SJCRH30 (cell line): ENCODE measurements at places on chromosomes 1 and 21.

- H3K4me3 ChIP-seq: no peak overlapping the region
- H3K4me1 ChIP-seq: no peaks in the 10 kb centered on the region
- no peaks in the 10 kb centered on the region for H3K27me3 ChIP-seq
- DNase-seq: no peak
Measured at GRCh38 chr1:227032396-227032795, 92.3 kb downstream of the COQ8A start.

DNA sequence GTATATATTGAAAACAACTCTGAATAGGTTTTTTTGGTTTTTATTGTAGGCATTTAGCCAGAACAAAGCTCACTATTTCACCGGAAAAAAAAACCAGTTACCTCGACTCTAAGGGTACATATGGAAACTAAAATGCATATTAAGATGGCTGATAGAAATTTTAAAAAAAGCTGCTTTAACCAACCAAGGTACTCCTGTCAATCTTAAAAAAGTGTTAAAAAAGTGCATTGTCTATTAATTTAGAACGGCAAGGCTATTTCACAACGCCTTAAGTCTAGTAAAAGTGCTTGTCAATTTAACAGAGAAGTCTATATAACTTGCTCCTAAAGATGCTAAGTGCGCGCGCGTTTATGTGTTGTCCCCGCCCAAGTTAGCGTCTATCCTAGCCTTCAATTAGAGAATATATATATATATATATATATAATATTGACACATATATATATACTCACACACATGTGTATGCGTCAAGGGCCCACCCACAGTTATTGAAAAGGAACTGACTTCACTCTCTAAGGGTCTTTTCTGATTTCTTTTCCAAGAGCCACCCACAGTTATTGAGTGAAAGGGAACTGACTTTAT, 934 bp downstream of the ASPM start:
- no peak for DNase-seq
- H3K4me3 ChIP-seq: peak overlapping the region; percentile 94
- peak overlapping the region; percentile 95 for H3K27ac ChIP-seq
- peaks cover 28% of the 10 kb centered on the region for H3K36me3 ChIP-seq
- no peaks in the 10 kb centered on the region for H3K27me3 ChIP-seq
- H3K4me1 ChIP-seq: no peaks in the 10 kb centered on the region

GRCh38 chr1:61606448-61607312, 118.3 kb downstream of the TM2D1 start:
- DNase-seq: no peak
- no peaks in the 10 kb centered on the region for H3K4me1 ChIP-seq
- H3K4me3 ChIP-seq: no peak overlapping the region
- no peaks in the 10 kb centered on the region for H3K36me3 ChIP-seq

DNA sequence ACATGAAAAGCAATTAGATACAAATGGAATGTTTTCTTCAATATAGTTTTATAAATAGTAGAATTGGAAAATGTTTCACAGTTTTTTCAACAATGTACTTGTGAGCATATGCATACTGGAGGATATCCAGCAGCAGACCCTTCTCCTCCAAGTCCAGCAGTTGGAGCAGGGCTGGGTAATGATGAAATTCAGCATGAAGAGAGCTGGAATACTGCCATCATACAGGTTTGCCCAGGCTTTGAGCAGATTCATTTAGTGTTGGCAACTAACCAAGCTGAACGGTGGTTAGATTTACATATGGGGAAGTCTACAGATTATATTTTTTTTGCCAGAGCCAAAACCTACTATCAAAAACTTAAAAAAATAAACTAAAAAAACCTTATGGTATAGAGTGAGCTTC, 38.3 kb downstream of the WDR3 start:
- no peak overlapping the region for H3K4me3 ChIP-seq
- no peaks in the 10 kb centered on the region for H3K27me3 ChIP-seq
- no peak overlapping the region; the same call in 1 of the 2 replicates for H3K27ac ChIP-seq

GRCh38 chr1:102896286-102896685, 212.0 kb downstream of the COL11A1 start:
- no peak overlapping the region for H3K27ac ChIP-seq
- DNase-seq: no peak
- no peaks in the 10 kb centered on the region for H3K36me3 ChIP-seq
- no peaks in the 10 kb centered on the region for H3K27me3 ChIP-seq

- H3K36me3 ChIP-seq: no peaks in the 10 kb centered on the region; the same call in 1 of the 2 replicates
- H3K4me3 ChIP-seq: no peak overlapping the region
- H3K27ac ChIP-seq: no peak overlapping the region
- DNase-seq: no peak
- no peaks in the 10 kb centered on the region; the same call in 1 of the 2 replicates for H3K4me1 ChIP-seq
Measured at GRCh38 chr1:183061194-183061593, 38.0 kb downstream of the LAMC1 start.

DNA sequence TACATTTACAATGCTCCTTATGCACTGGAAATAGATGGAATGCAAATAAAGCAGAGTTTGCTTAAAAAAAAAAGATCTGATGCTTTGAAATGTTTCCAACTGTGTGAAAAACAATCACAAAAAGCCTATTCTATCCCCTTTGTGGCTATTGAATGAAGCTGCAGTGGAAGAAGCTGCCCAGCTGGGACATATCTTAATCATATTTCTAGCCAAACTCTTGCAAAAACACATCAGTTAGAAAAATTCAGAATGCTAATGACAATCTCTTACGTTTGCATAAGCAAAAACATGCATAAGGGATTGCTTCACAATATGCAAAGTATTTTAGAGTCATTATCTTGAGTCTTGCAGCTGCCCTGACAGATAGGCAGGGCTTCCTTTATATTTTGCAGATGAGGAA, 526.4 kb upstream of the USP24 start:
- H3K4me3 ChIP-seq: no peak overlapping the region
- DNase-seq: no peak
- H3K27ac ChIP-seq: no peak overlapping the region
- H3K4me1 ChIP-seq: no peaks in the 10 kb centered on the region
- no peaks in the 10 kb centered on the region for H3K36me3 ChIP-seq

GRCh38 chr1:23456226-23456625, 27.8 kb downstream of the ASAP3 start:
- no peak overlapping the region for H3K27ac ChIP-seq
- no peak for DNase-seq
- H3K27me3 ChIP-seq: no peaks in the 10 kb centered on the region

GRCh38 chr1:61727544-61727943, 2.6 kb upstream of the TM2D1 start:
- H3K27me3 ChIP-seq: no peaks in the 10 kb centered on the region
- no peak overlapping the region for H3K27ac ChIP-seq
- H3K36me3 ChIP-seq: peaks cover 6% of the 10 kb centered on the region; the same call in 1 of the 2 replicates
- H3K4me3 ChIP-seq: no peak overlapping the region
- no peaks in the 10 kb centered on the region for H3K4me1 ChIP-seq

DNA sequence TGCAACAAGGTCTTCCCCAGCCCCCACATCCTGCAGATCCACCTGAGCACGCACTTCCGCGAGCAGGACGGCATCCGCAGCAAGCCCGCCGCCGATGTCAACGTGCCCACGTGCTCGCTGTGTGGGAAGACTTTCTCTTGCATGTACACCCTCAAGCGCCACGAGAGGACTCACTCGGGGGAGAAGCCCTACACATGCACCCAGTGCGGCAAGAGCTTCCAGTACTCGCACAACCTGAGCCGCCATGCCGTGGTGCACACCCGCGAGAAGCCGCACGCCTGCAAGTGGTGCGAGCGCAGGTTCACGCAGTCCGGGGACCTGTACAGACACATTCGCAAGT, 3.8 kb downstream of the ZBTB18 start:
- peak overlapping the region; percentile 94 for H3K27ac ChIP-seq
- no peak overlapping the region for H3K4me3 ChIP-seq
- no peak for DNase-seq
- H3K27me3 ChIP-seq: no peaks in the 10 kb centered on the region
- H3K36me3 ChIP-seq: peaks cover 37% of the 10 kb centered on the region

DNA sequence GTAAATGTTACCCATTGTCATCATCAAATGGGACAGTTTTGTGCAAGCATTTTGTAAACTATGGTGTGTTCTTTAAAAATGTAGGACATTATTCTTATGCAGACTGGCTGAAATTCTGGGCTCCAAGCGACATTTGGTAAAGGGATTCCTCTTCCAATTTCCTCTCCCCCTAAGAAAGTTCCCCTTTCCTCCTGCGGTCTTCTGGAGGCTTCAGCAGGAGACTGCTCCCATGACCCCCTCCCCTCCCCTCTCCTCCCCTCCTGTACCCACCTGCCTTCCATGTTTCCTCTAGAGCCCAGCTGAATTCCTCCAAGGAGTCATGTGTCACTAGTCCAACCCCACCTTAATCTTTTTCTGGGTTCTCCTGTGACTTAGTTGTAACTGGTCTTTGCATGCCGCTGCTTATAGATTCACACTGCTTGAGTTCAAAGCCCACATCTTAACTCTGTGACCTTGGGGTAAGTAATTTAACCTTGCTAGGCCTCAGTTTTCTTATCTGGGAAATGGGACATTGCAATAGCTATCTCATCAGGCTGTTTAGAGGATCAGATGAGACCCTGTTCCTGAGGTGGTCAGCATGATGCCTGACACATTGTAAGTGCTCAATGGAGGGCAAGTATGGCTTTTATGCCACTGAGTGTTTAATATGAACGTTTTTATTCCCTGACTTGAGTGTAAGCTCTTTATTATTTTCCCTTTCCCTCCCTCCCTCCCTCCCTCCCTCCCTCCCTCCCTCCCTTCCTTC, 69.9 kb upstream of the WDR26 start:
- H3K4me1 ChIP-seq: peaks cover 20% of the 10 kb centered on the region
- no peak overlapping the region for H3K4me3 ChIP-seq
- H3K27ac ChIP-seq: no peak overlapping the region
- no peaks in the 10 kb centered on the region for H3K27me3 ChIP-seq

DNA sequence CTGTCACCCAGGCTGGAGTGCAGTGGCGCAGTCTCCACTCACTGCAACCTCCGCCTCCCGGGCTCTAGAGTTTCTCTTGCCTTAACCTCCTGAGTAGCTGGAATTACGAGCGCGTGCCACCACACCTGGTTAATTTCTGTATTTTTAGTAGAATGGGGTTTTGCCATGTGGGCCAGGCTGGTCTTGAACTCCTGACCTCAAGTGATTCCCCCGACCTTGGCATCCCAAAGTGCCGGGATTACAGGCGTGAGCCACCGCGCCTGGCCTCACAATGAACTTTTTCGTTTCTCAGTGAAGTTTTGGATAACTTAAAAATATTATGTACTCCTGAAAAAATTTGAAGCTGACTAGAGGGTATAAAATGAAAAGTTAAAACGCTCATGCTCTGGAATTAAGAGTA, 59.5 kb downstream of the TBCE start:
- no peak for DNase-seq
- no peak overlapping the region for H3K4me3 ChIP-seq
- H3K4me1 ChIP-seq: peaks cover 15% of the 10 kb centered on the region
- H3K27ac ChIP-seq: no peak overlapping the region
- no peaks in the 10 kb centered on the region for H3K36me3 ChIP-seq

DNA sequence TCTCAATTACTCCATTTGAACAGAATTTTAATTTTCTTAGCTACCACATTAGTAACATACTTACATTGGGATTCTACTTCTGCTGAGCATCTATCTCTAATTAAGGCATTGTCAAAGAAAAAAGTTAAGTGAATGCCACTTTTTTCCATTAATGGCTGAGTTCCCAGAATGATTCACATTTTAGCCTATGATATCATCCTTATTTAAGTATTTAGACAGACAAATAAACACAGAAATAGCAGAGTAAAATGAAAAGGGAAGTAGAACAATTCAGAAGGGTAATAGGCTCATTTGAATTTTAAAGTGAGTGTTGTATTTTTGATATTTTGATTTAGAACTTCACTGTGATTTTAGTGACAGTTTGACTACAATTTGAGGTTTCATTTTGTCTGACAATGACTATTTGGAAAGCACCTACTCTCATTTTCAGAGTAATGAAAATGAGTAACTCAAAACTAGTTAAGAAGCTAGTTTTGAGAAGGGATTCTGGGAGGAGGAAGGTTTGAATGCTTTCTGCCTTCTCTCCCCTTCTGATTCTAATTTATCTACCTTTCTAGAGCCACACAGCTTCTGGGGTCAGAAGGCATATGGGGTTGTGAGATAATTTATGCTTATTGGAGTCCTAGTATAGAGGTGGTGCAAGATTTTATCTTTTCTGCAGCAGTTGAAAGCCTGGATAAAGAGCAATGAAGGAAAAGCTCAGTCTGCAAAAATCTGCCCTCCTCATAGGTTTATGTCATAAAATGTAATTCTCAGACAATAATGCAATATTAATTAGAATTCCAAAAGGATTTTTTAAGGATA, 15.5 kb downstream of the LYPLAL1 start:
- no peak for DNase-seq
- H3K4me3 ChIP-seq: no peak overlapping the region
- no peaks in the 10 kb centered on the region for H3K4me1 ChIP-seq
- no peak overlapping the region for H3K27ac ChIP-seq
- H3K27me3 ChIP-seq: no peaks in the 10 kb centered on the region

- H3K36me3 ChIP-seq: no peaks in the 10 kb centered on the region
- DNase-seq: no peak
- H3K27me3 ChIP-seq: no peaks in the 10 kb centered on the region
- H3K27ac ChIP-seq: no peak overlapping the region
- no peaks in the 10 kb centered on the region for H3K4me1 ChIP-seq
- H3K4me3 ChIP-seq: no peak overlapping the region
Measured at GRCh38 chr1:235586413-235586812, 63.2 kb downstream of the GNG4 start.

GRCh38 chr1:202892501-202892900, 3.6 kb upstream of the RABIF start:
- H3K27ac ChIP-seq: no peak overlapping the region
- H3K4me1 ChIP-seq: peaks cover 4% of the 10 kb centered on the region; the same call in 1 of the 2 replicates
- no peak for DNase-seq
- H3K4me3 ChIP-seq: no peak overlapping the region

DNA sequence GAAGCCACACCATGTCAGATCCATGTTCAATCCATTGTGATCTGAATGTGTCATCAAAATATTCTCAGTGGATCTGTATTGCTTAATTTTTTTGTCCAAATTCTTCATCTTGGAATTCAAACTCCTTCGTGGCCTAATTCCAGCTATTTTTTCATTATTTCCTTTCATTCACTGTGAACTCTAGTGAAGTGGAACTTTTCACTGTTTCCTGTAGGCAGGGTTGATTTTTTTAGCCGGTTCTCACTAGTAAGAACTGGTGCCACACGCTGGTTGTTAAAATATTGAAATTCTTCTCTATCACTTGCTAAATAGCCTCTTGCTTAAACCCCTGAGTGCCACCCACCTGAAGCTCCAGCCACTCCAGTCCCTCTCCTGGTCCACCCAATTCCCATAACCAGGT, 7.6 kb upstream of the S100A11 start:
- H3K36me3 ChIP-seq: no peaks in the 10 kb centered on the region
- H3K27ac ChIP-seq: no peak overlapping the region
- no peak overlapping the region for H3K4me3 ChIP-seq
- peaks cover 12% of the 10 kb centered on the region for H3K4me1 ChIP-seq
- no peak for DNase-seq

GRCh38 chr1:218514689-218515088, 169.6 kb downstream of the TGFB2 start:
- no peak overlapping the region for H3K27ac ChIP-seq
- H3K4me3 ChIP-seq: no peak overlapping the region
- no peaks in the 10 kb centered on the region for H3K27me3 ChIP-seq

GRCh38 chr1:29394521-29395225, 158.4 kb downstream of the PTPRU start:
- no peaks in the 10 kb centered on the region for H3K4me1 ChIP-seq
- no peaks in the 10 kb centered on the region for H3K27me3 ChIP-seq
- no peak for DNase-seq
- H3K36me3 ChIP-seq: no peaks in the 10 kb centered on the region
- H3K4me3 ChIP-seq: no peak overlapping the region
